ENCODE measurements at places on chromosomes 5 and 9. TPM values are rescaled to one million over a fixed set of nuclear protein-coding genes. Genes with fewer than 3 reads are reported as not detected.

DIPK1B gene
- total RNA-seq, result 3.8 TPM

PRRX2 gene
- not detected for total RNA-seq

ROPN1L gene
- 0.87 TPM for total RNA-seq

OR1L6 gene
- not detected for total RNA-seq

TRIM36 gene
- 21.4 TPM for total RNA-seq

PCDHB16 gene
- total RNA-seq, result 1.7 TPM

PITX1 gene
- total RNA-seq, result 42.6 TPM

SPINK7 gene
- not detected for total RNA-seq

HACD4 gene
- 12.1 TPM for total RNA-seq

SPINK6 gene
- total RNA-seq, result not detected

SPEF2 gene
- 25.4 TPM for total RNA-seq

PHYHD1 gene
- 13.8 TPM for total RNA-seq

IRX2 gene
- 63.8 TPM for total RNA-seq

PCDHB9 gene
- 0.45 TPM for total RNA-seq

SLC27A6 gene
- not detected for total RNA-seq

HAUS6 gene
- 32.1 TPM for total RNA-seq

FAM193B gene
- 314 TPM for total RNA-seq

HNRNPAB gene
- 25.1 TPM for total RNA-seq

TBC1D13 gene
- total RNA-seq, result 50.6 TPM

PDCD1LG2 gene
- total RNA-seq, result 2.3 TPM

BARX1 gene
- not detected for total RNA-seq

ZNG1F gene
- not detected for total RNA-seq

FOXD4L5 gene
- total RNA-seq, result not detected

CDKN2B gene
- 4.3 TPM for total RNA-seq

CBY3 gene
- not detected for total RNA-seq

PCDHB2 gene
- not detected for total RNA-seq

DOCK8 gene
- total RNA-seq, result 44.0 TPM

Measured in stomach (tissue), 19 donors.